Hindlimb muscle (tissue), 1 donor: ENCODE measurements at places on chromosomes 1 and 21. TPM values are rescaled to one million over a fixed set of nuclear protein-coding genes. Genes with fewer than 3 reads are reported as not detected.
A peak's percentile ranks its signal among the peaks of the same experiment; 100 is the strongest.

- no peak for DNase-seq
These were observed 27.0 kb downstream of the NAV1 start for GRCh38 chr1:201565771-201566528.

DNA sequence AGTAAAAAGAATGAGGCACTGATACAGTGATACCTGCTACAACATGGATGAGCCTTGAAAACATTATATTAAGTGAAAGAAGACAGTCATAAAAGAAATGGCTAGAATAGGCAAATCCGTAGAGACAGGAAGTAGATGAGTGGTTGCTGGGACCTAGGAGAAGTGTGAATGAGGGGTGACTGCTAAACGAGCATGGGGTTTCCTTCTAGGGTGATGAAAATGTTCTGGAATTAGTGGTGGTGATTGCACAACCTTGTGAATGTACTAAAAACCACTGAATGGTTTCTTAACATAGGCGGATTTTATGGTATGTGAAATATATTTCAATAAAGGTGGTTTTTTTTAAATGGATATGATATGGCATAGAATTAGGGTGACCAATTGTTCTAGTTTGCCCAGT lies 12.6 kb upstream of the SERINC2 start:
- no peak for DNase-seq

- no peak for DNase-seq
These were observed 28.4 kb downstream of the WDR4 start for GRCh38 chr21:42850866-42851391.

DNA sequence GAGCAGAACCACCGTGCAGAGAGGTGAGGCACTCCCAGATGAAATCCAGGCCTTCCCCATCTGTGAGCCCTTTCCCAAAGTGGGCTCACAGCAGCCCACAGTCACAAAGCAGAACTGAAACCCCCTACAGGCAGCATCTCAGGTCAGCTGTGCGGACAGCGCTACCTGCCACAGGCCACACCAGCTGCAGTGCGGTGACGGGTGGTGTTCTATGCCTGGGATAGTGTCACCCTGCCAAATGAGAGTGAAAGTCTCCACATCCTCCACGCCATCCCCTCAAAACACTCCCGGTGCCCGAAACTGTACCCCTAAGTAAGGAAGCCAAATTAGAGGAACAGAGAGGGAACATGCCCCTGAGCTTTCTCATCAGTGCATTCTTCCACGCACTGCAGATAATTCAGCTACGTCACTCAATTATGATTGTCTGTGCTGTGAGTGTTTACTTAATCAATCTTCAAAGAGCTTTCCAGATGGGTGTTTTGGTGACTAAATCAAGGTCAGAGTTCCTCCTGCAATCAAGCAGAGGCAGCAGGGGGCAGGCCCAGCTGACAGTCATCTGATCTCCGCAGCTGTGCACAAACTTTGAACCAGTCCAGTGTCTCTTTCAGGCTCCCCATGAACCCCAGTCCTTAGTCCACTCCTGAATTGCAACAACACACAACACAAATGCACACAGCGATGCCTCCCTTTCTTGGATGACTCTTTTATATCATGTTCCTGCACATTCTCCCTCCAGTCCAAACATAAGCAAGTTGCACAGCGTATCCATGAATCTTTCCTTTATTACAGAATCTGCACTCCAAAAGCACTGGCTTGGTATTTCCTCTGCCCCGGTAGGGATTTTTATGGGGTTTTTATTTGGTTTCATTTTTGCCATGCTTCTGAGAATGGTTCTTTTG lies 150.0 kb downstream of the TOMM20 start:
- no peak for DNase-seq

DNA sequence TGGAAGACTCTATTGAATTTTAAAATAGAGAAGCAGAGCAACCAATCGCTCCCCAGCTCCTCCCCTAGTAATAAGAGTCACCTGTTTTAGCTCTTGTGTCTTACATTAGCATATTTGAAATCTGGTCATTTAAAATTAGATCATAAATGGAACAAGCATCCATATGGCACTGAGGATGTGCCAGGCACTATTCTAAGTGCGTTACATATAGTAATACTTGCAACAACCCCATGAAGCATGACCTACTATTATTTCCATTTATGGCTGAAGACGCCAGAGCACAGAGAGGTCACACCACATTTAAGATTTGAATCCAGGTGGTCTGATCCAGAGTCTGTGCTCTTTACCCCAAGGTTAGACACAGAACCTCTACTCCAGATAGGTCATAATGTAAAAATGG lies 82.0 kb upstream of the HIVEP3 start:
- DNase-seq: no peak

- peak; percentile 57 for DNase-seq
These were observed 241.2 kb downstream of the PTBP2 start for GRCh38 chr1:96962751-96963211.

DNA sequence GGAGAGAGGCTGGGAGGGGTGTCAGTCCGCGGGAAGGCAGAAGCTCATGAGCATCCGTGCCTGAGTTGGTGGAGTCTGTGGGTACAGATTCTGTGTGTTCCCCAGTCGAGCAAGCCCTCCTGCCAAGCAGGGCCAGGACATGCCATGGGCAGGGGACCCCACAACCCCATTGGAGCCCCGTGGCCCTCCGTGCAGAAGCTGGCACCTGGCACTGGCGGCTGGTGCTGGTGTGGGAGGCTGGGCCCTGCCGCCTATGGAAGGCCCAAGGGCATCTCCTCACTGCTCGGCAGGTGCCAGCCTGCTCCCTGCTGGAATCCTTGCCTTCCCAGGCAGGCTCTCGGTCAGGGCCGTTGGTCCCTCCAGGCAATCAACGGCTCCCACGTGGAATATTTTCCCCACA lies 73.7 kb downstream of the UBE2T start:
- no peak for DNase-seq

GRCh38 chr1:155223047-155223446 lies 14.6 kb downstream of the MTX1 start:
- DNase-seq: no peak

- no peak for DNase-seq
These were observed 479.9 kb upstream of the PLXNA2 start for GRCh38 chr1:208724079-208724478.

DNA sequence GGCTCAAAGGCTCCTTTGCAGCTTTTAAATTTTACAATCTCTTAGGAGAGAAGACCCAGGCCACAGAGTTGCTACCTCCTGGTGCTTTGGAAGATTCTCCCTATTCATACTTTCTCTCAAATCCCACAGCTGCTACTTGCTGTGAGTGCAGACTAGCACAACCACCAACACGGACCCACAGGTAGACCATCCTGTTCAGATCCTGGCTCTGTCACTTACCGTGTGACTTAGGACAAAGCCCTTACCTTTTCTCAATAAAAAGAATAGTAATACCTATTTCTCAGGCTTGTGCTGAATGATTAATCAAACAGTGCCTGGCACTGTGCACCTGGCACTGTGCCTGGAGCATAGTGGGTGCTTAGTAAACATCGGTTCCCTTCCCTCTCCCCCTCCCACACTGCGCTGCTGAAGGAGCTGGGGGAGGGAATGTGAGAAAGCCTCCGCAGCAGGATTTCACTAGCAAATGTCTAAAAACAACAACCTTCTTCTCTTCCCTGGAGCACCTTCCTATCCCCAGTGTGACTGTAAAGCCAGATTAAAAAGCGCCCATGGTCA lies 81.7 kb downstream of the PGM1 start:
- DNase-seq: no peak

The SELP gene
- polyA plus RNA-seq: 0.76 TPM

The FASLG gene
- 0.14 TPM for polyA plus RNA-seq

The GSTM3 gene
- 34.4 TPM for polyA plus RNA-seq

The ARMH1 gene
- polyA plus RNA-seq: 2.2 TPM
